Muscle of arm (tissue), 14 donors: ENCODE measurements at places on chromosomes 12 and 14.

- peak; percentile 29 for DNase-seq
Measured at GRCh38 chr14:50823051-50823761, 7.8 kb downstream of the NIN start.

DNA sequence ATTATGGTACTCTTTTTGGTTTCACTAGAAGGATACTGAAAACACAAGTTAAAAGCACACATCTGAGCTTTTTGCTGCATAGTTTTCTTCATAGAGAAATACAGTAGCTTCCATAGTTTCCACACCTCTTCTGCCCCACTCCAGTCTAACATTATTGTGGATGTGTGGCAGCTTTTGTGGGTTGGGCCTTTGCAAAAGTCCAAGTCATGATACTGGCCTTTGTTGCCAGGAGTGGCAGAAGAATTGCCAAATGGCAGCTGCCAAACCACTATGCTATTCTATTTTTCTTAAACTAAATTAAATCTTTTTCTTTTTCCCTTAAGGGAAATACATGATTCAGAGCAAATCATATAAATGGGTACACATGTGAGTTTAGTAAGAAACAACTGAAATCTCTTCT lies 114.8 kb downstream of the PLEKHA5 start:
- DNase-seq, result no peak

DNA sequence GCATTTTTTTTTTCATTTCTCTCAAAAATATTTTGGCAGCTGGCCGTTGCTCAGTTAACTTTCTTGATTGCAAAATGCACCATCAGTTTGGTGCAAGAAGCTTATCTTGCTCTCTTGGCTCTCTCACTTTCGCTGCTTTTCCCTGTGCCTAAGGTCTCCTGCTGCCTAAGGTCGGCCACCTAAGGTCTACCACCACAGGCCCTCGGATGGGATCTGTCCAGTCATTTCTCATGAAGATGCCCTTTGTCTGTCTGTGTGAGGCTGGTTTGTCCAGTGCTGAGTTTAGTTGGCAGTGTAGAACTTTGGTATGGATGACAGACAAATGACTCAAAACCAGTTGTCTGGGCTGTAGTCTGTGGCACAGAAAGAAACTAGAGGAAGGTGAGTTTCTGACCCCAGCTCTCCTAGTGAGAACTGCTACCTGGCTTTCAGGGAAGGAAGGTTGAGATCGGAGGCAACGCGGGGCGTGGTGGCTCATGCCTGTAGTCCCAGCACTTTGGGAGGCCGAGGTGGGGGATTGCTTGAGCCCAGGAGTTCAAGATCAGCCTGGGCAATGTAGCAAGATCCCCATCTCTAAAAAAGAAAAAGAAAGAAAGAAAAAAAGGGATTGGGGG lies 2.6 kb downstream of the MLXIP start:
- DNase-seq, result no peak

DNA sequence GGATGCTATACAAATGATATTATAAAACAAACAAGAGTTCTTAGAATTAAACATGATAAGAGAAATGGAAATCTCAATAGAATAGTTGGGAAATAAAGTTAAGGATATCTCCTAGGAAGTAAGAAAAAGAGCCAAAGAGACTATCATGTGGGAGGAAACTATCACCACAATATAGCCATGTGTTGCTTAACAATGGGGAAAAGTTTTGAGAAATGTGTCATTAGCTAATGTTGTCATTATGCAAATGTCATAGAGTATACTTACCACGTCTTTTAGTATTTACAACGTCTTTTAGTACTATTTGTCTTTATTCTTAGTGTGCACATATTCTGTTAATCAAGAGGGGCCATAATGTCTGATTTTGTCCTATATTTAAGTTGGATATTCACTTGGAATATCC lies 58.7 kb downstream of the ZNF641 start:
- no peak for DNase-seq
